ENCODE measurements at places on chromosomes 2 and 18.

GRCh38 chr18:24868311-24868710 lies 407.9 kb downstream of the HRH4 start:
- no peak for DNase-seq

GRCh38 chr2:145503511-145503910 lies 983.6 kb upstream of the ZEB2 start:
- DNase-seq, result no peak

DNA sequence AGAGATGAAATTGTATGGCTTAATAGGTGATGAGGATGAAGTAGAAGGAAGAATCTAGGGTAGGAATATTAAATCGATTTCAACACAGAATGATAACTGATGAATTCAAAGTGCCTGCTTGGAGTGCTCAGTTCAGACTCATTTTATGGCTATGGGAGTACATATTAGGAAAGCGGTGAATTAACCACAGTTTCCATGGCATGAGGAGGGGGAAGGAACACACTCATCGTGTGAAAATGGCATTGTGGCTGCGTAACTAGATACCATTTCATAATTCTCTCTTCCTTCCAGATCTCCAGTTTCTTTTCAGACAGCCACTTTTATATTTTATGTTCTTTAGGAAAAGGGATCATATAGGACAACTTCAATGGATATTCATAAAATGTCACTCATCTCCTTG lies 232.3 kb upstream of the KCNJ3 start:
- DNase-seq, result no peak

GRCh38 chr2:17857021-17857420 lies 21.4 kb upstream of the KCNS3 start:
- no peak for DNase-seq

- DNase-seq, result no peak
Observed at GRCh38 chr18:48566589-48566988, 27.8 kb downstream of the CTIF start.

Data from CD4-positive, alpha-beta T cell treated with Interleukin-15 for 4 hours (primary cell).